GM12865 (cell line): ENCODE measurements at places on chromosomes 12 and 14.

DNA sequence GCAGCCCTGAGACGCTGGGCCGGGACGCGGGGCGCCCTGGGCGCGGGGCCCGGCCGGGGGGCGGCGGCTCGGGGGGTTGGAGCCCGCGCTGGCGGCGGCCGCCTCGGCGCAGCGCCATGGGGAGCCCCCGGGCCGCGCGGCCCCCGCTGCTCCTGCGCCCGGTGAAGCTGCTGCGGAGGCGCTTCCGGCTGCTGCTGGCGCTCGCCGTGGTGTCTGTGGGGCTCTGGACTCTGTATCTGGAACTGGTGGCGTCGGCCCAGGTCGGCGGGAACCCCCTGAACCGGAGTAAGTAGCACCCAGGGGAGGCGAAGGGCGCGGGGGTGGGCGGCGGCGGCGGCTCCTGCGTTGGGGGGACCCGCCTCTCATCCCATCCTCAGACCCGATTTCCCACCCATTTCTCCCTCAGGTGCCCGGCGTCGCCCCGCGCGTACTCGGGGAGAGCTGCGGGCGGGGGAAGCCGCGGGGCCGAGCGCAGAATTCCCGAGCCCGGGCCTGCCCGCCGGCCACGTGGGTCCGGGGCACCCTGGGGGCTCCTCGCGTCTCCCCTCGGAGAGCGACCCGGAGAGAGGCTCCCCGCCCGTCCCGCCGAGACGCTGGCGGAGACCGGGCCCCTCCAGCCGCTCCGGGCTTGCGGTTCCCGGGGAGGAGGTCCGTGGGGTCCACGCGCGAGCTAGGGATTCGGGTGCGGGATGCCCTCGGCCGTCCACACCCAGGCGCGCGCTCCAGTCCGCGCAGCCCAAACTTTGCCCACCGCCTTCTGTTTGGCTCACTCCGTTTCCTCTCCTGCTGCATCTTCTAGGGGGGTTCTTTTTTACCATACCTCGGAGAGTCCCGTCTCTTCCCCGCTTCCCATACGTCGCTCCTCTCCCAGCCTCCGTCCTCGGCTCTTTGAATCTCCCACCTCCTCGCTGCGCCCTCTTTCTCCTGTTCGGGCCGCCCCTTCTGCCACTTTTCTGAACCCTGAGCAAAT lies 807 bp downstream of the B4GALNT3 start:
- DNase-seq: peak; percentile 41

DNA sequence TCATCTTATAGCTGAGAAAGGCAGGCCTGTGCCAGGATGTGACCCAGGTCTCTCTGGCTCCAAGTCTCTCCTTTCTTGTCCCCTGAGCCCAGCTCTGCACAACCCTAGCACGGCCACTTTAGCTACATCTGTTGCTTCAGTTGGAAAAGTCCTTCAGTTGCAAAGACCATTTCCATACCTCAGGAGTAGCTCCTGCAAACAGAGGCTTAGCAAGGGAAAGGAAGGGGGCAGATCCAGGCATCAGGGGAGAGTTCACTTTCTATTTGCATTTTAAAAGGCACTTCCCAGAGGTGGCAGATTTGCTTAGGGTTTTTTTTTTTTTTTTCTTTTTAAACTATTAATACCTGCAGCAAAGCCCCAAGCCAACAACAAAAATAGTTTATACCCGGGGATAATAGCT lies 3.0 kb upstream of the PITPNM2 start:
- DNase-seq: no peak

- no peak for DNase-seq
Measured at GRCh38 chr14:95491936-95492608, 24.4 kb downstream of the SYNE3 start.

DNA sequence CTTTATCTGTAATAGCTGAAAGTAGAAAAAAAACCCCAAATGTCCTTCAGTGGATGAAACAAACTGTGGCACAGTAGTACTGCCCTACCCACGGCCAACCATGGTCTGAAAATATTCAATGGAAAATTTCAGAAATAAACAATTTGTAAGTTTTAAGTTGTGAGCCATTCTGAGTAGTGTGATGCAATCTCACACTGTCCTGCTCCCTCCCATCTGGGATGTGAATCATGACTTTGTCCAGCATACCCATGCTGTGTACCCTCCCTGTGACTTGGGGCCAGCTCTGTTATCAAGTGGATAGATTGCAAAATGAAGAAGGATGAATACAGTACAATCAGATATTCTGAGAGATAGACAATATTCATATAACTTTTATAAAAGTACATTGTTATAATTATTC lies 106.2 kb downstream of the SMOC1 start:
- DNase-seq: no peak

- no peak for DNase-seq
Measured at GRCh38 chr12:32357601-32358249, 41.6 kb upstream of the FGD4 start.

- no peak for DNase-seq
Measured at GRCh38 chr12:129696405-129696804, 207.4 kb downstream of the TMEM132D start.

GRCh38 chr14:51369814-51370213 lies 129.8 kb downstream of the TMX1 start:
- DNase-seq: peak; percentile 57

DNA sequence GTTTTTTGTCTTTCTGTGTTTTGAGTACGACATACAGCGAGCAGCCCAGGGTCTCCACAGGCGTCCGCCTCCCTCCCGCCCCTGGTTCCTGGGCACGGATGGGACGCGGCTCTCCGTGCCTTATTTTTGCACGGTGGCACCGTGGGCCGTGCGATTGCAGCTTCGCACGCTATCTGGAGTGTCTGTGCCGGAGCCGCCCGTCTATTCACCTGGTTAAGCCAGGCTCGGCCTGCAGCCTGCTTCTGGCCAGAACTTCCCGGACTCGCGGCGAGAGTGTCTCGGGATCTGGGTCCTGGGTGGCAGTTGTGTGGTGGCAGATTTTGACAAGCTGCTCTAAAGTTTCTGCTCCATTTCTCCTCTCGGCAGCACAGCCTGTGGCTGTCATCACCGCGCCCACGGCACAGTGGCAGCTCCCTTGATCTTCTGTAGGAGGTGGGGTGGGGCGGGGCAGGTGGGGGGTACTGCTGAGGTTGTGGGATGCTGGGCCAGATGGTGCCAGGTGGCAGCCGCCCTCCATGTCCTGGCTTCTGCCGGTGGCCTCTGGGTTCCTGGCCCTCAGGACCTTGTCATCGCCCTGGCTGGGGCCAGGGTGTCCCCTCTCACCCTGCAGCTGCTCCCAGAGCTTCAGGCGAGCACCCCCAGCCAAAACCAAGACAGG lies 2.9 kb downstream of the MMP17 start:
- no peak for DNase-seq

GRCh38 chr12:2297004-2297403 lies 244.2 kb downstream of the CACNA1C start:
- no peak for DNase-seq

GRCh38 chr14:54136894-54137613 lies 180.4 kb upstream of the BMP4 start:
- DNase-seq: no peak

DNA sequence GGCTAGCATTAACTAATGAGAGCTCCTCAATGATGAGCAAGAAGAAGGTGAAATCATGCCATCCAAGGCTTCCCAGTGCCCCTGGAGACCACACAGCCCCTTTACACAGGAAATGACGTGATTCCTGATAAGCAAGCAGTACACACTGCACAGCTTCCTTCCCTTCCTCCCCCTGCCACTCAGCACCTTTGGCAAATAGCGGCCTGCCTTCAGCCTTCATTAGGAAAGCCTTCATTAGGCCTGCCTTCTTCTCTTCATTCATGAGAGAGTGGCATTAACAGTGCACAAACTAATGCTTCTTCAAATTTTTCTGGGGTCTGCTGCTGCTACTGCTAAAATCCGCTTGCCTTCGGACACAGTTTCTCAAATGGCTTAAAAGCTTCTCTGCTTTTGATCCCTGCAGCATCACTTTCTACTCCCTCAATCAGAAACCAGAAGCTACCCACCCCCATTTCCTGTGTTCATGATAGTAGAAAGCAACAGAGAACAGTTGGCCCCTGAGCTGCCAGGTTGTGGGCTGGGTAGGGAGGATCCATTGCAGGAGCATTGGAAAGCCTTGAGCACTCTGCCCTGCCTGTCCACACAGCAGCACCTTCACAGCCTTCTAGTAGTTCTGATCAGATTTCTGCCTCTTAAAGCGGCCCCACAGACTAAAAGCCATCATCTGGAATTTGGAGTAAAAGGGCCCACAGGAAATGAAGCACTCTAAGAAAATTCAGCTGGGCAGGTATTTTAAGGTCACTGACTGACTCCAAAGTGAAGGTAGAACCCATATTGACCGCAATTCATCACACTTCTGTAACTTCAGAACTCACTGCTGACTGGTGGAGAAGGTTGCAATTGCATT lies 103.8 kb upstream of the ETV6 start:
- DNase-seq: peak; percentile 89

- DNase-seq: no peak
Measured at GRCh38 chr12:68375756-68376695, 43.9 kb upstream of the MDM1 start.

DNA sequence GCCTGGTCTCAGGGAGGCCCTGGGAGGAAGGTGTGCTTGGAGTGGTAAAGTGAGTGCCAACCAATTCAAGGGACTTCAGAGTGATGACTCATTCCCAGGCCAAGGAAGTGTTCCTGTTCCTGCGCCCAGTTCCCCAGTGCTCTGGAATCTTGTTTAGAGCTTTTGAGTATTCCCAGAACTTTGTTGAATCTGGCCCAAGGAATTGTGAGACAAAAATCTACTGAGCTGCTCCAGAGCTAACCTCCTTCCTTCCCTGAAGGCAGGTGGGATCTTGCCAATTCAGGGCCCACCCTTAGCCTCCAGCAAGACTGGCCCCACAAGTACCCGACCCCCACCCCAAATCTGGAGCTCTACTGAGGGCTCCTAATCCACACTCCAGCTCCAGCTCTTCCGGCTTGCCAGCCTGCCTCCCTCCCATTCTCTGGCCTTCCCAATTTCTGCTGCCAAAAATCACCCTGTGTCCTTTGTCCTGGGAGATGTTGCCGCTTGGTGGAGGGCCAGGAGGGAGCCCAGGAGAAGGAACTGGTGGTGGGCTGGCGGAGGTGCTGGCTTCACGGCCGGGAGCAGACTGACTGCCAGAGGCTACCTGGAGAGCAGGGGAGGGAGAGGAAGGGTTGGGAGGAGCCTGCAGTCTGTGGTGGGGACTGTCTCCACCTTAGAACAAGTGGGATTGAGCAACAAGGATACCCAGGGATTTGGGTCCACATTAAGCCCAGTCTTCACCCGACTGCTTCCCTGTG lies 2.0 kb upstream of the ATN1 start:
- DNase-seq: no peak

GRCh38 chr12:9064815-9065606 lies 50.7 kb downstream of the A2M start:
- DNase-seq: no peak

- no peak for DNase-seq
Measured at GRCh38 chr12:14930299-14930698, 8.0 kb downstream of the ERP27 start.

GRCh38 chr12:109069307-109070271 lies 17.2 kb downstream of the USP30 start:
- no peak for DNase-seq

DNA sequence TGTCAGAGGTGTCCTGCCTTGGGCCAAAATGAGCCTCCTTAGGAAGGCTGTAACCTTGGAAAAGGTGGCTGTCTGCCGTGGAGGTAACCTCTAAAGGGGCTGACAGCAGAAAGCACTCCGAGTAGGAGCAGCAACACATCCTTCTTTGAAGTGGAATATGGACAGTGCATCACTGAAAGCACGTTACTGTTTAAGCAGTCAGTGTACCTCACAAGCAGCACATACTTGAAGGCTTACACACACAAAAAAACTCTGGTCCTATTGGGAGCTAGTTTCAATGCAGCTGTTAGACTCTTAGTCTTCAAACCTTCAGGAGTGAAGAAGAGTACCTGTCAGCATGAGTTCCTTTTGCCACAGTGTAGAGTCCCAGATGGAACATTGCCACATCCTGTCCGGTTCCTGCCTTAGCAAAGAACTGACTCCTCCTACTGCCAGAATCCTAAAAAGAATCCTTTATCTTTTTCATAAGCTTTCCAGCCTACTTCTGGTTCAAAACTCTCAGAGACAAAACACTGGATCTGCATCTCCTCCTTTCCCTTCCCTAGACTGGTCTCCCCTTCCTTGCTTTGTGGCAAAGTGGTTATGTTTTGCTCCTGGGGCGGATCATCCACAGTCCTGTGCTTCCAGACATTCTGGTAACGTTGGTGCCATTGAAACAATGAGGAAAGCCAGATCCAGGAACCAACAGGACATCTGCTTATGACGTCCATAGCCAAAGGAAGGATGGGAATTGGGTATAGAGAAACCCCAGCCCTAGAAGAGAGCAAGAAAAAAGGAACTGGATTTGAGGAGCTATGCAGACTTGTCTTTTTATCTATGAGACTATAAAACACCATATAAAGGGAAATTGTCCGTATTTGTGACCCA lies 8.5 kb upstream of the MDM1 start:
- no peak for DNase-seq

DNA sequence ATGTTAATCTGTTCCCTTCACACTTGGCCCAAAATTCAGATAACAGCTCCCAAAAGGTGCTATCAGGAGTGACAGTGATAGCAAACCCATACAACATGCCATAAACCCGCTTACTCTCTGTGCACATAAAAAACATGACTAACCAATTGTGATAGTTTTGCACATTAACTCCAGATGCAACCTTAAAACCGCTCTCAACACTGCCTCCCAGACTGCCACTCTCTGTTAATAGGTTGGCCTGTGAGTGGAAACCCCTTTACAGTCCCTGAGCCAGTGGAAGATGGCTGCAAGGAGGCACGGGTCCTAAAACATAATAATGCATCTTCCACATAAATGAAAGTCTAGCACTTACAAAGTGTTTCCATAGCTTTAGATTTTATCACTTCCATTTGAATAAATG lies 12.0 kb upstream of the TMTC1 start:
- DNase-seq: no peak

DNA sequence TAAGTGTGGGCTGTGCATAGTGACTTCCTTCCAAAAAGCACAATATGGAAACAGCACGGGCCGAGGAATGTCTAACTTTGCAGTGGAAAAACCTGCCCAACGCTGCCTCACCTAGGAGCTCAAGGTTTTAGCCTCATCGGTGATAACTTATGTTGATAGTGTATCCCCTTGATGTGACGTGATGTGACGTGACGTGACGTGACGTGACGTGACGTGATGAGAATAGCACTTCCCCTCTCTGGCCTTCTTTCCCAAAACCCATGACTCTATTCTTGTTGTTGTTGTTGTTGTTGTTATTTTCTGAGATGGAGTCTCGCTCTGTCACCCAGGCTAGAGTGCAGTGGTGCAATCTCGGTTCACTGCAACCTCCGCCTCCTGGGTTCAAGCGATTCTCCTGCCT lies 64.5 kb downstream of the KCNK13 start:
- DNase-seq: no peak

- DNase-seq: no peak
Measured at GRCh38 chr14:64689289-64689688, 14.9 kb upstream of the PLEKHG3 start.

DNA sequence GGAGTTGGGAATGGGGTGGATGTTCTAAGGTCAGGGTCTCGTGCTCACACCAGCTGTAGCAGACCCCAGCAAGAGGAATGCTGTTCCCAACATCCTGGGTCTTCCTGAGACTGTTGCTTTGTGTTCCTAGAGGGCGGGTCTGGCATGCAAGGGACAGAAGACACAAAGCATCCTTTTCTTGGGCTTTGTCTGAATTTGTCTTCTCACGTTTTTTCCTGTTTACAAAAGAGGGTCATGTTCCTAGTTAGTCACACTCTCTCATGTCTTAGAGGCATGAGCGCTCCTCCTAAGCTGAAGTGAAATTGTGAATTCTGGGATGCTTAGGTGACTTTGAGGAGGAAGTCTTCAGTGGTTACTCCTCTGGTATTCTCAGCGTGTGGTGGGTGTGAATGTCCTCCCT lies 9.6 kb upstream of the TAMALIN start:
- DNase-seq: no peak
